ENCODE measurements at places on chromosomes 12 and 14. TPM values are rescaled to one million over a fixed set of nuclear protein-coding genes. Genes with fewer than 3 reads are reported as not detected.

The ALX1 gene
- polyA plus RNA-seq, result 0.90 TPM

The ALKBH2 gene
- 18.8 TPM for polyA plus RNA-seq

The SCAF11 gene
- polyA plus RNA-seq, result 21.0 TPM

DNA sequence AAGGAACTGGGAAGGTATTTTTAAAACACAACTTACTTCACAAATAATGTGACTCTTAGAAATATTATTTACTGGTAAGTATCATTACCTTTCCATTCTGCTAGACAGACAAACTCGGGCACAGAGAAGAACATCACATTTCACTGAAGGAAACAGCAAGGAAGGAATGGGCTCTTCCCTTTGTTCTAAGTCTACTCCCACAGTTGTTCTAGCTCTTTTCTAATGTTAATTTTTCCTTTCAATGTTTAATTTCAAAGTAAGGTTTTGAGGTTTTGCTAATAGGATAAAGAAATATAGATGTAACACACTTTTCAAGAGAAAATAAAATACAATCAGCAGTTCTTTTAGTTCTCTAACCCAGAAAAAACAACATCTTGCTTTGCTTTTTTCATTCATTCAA, 7.0 kb downstream of the NID2 start:
- no peak for DNase-seq

DNA sequence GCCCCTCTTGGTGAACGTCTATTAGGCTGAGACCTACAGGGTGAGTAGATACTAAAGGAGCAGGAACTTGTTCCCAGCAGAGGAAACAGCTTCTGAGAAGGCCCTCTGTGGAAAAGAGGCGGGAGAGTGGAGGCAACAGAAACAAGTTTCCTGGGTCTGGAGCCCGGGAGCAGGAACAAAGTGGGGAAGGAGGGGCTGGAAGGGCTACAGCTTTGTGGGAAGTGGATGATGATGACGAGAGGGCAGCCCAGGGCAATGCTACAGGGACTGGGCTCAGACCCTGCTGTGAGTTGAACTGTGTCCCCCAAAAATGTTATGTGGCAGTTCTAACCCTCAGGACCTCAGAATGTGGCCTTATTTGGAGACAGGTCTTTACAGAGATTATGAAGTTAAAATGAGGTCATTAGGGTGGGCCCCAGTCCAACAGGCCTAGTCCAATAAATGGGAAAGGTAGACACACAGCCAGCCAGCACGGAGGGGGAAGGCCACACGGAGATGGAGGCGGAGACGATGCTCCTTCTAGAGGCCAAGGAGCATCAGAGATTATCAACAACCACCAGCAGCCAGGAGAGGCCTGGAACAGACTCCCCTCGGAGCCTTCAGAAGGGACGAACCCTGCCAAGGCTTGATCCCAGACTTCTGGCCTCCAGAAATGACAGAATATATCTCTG, 14.3 kb downstream of the CAMKK2 start:
- no peak for DNase-seq

GRCh38 chr12:41944216-41944615, 200.5 kb downstream of the GXYLT1 start:
- DNase-seq, result no peak

DNA sequence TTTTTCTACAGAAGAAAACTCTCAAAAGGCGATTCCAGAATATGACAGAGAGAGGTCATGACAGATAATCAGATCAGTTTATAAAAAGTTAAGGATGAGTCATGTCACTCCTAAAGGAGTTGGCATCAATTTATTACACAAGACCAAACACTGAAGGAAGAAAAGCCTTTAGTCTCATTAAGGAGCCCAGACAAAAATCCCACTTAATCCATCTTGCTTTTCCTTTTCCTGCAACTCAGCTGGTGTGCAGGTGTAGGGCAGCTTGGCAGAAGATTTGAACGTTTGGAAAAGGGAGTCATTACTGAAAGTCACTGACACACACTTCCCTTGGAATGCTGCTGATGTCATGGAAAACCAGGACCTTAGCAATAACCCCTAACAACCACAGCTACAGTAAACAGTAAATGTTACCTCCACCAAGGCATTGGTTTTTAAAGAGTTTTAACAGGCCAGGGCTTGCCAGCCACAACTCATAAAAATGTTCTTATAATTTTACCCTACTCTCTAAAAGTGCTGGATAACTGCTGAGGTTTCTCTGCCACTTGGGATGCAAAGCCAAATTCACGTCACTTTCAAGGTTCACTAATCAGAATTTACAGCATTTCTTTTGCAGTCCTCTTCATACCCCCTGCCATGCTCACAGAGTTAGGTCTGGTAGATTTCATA, 320.6 kb downstream of the RAD51B start:
- DNase-seq, result peak; percentile 95

DNA sequence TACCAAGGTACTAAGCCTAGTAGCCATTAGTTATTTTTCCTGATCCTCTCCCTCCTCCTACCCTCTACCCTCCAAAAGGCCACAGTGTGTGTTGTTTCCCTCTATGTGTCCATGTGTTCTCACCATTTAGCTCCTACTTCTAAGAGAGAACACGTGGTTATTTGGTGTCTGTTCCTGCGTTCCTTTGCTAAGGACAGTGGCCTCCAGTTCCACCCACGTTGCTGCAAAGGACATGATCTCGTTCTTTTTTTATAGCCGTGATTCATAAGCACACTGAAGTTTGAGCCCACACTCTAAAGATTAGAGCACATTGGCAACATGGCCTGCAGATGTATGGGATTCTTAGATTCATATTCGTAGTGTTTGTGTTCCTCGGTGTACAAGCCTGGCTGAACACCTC, 8.1 kb upstream of the STX2 start:
- no peak for DNase-seq

GRCh38 chr14:28875934-28876571, 109.5 kb downstream of the FOXG1 start:
- no peak for DNase-seq

Measured in kidney (tissue), 22 donors.